ENCODE measurements at places on chromosomes 7 and 10.

DNA sequence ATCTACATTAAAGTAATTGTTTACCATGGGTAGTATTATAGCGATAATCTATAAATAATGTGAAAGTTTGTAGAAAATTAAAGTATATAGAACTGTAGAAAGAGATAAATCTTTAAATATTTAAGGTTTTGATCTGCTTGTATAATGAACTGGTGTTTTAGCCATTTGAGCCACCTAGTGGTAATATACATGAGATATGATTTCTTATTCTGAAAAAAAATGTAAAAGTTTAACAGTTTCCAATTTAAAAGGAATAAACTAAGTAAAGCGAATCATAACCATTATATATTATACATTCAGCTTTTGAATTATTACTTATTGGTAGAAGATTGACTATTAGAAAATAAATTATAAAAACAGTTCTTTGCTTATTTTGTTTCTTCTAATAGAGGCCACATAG, 91.2 kb downstream of the OTUD1 start:
- no peak for DNase-seq

DNA sequence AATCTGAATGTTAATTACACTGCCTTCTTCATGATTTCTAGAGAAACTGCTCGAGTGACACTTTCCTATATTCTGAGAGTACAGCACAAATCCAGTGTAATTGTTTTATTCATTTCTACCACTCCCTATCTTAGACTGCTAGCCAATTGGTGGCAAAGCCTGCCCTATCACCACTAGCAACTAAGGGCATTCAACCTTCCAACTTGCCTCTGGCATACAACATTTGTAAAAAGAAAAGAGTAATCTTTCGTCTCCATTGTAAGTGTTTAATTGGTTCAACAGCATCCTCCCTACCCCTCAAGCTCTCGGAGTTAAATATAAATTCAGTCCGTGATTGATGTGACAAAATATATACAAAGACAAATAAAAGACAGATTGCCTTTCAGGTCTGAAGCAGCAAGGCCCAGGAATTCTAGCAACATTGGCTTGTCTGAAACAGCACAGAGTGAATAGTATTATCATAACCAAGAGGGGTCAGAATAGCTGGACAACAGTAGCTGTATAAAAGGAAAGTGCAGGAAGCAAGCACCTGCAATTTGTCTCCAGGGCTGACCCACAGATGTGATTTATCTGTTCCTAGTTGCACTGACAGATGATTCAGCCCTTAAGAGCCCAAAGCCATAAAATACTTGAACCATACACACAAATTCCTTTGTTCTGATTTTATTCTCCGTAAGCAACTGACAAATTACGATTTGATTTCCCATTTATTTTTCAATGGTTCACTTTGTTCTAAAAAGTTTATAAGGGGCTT, 47.6 kb upstream of the ANKRD1 start:
- no peak for DNase-seq

- DNase-seq = no peak
Measured at GRCh38 chr7:140316165-140316661, 82.1 kb downstream of the SLC37A3 start.

GRCh38 chr7:66466081-66466600, 162.5 kb upstream of the KCTD7 start:
- no peak for DNase-seq

- DNase-seq = no peak
Measured at GRCh38 chr10:659688-660141, 29.8 kb downstream of the DIP2C start.

- no peak for DNase-seq
Measured at GRCh38 chr10:93994438-93994801, 689 bp downstream of the PLCE1 start.

DNA sequence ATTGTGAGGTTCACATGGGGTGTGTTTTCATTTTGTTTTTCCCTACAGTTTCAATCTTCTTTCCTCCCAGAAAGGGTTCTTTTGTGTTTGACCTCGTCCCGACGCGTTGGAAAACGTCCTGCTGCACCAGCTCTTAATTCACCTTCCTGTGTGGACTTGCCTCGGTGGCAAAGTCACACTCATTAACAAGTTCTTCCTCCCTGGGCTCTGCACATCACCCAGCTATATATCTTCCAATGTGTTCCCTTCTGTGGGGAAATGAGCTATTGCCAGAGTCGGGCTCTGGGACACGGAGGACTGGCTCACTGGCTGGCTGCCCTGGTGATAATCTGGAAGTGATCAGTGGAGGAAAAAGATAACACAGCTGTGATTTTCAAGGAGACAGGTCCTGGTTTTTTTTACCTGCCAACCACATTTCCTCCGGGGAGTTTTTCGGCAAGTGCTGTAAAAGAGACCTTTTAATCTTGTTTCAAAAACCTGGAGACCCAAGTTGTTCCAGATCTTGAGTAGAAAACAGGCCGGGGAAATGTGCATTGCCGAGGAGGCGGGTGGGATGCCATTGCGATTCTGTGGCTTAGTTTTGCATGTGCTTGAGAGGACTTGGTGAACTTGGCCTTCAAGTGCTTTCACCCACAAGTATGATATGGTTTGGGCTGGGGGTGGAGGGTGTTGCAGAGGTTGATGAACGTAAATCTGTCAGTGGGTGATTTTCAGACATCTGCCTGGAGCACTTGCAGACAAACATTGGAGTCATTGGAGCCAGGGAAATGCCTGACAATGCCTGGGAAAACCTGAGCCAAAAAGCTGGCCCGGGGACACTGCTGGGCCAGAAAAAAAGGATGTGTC, 96.5 kb upstream of the CREB5 start:
- no peak for DNase-seq

DNA sequence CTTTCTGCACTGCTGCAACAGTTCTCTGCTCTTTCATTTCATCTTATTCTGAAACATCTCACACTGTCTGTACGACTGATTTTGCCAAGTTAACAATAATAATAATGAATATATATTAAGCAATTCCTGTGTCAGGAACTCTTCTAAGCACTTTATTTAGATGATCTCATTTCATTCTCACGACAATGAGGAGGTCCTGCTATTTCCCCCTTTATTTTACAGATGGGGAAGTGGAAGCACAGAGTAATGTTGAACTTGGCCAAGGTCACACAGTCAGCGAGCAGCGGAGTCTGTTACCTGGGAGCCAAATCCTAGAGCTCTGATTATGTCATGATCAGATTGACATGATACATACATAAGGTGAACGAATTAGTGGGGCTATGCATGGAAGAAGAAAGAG, 5.8 kb downstream of the MRC1 start:
- DNase-seq = no peak

- DNase-seq = no peak
Measured at GRCh38 chr7:25759286-25759685, 392.7 kb upstream of the NFE2L3 start.

GRCh38 chr10:101219139-101219945, 9.9 kb downstream of the LBX1 start:
- DNase-seq = no peak

DNA sequence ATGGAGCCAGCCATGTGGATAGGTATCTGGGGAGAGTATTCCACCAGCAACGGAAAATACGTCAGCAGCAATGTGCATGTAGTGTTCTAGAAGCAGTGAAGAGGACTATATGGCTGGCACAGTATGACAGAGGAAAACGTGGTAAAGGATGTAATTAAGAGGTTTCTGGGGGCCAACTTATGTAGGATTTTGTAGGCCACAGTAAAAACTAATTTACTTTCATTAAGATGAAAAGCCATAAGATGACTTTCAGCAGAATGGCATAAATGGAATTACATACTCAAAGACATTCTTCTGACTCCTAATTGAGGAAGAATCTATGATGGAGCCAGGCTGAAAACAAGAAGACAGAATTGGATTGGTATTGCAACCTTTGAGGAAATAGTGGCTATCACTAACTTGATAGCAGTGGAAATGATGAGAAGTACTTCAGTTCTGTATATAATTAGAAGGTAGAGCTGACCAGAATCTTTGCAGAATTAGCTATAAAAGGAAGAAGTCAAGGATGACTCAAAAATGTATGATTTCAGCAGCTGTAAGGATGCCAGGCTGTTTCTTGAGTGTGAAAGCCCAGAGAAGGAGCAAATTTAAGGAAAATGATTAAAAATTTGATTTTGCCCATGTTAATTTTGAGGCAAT, 156.7 kb downstream of the MBL2 start:
- DNase-seq = no peak

DNA sequence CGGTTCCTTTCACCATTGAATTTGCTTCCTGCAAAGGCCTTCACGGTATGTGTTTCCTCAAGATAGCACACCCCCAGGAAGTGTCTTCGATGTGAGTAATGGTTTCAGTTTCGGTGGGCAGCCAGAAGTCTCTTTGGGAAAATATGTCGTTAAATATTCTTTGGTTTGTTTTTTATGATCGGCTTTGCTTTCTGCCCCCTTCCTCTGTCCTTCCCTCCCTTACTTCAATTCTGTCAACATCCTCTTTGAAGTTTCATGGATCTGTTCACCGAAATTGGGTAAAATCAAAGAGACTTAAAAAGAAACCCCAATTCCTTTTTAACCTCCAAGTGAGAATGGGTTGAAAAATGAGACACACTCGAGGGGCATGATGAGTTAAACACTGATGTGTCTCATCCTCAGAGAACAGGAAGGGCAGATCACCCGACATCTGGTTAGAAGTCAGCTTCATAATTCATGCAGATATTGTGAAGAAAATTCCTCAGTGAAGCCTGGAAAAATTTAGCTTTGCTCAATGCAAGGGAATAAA, 170.8 kb upstream of the HABP2 start:
- DNase-seq = peak; percentile 25

DNA sequence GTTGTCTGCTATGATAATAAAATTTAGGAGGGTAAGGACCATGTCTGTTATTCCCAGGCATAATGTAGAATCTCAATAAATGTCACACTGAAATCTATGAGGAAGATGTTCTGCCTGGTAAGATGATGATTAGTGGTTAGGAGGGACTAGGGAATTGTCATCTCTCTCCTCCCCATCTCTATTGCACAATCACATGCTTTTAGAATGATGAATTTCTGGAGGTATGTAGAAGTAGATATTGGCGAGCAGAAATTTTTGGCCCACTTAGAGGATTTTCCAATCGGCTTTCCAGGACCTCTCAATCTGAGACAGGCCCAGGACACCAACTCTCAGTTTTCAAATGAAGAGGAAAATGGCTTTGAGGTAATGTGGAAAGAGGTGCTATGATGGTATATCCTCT, 2.0 kb upstream of the PITX3 start:
- DNase-seq = no peak

DNA sequence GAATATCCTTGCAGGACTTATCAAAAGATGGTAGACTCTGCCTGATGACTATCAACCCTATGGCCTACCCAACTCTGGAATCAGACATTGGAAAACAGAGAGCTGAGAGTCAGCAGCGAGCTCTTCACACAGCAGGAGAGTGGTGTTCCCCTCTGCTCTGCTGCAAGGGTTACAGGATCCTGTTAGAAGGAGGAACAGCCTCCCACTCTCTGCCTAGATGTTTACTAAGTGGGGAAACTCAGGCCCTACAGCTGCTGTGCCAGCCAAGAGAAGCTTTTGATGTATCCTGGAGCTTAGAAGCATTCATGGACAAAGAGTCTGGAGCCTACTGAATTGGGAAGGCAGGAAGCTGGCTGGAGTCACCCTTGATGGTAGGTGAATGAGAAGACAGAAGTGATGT, 104.6 kb downstream of the ABLIM1 start:
- no peak for DNase-seq

DNA sequence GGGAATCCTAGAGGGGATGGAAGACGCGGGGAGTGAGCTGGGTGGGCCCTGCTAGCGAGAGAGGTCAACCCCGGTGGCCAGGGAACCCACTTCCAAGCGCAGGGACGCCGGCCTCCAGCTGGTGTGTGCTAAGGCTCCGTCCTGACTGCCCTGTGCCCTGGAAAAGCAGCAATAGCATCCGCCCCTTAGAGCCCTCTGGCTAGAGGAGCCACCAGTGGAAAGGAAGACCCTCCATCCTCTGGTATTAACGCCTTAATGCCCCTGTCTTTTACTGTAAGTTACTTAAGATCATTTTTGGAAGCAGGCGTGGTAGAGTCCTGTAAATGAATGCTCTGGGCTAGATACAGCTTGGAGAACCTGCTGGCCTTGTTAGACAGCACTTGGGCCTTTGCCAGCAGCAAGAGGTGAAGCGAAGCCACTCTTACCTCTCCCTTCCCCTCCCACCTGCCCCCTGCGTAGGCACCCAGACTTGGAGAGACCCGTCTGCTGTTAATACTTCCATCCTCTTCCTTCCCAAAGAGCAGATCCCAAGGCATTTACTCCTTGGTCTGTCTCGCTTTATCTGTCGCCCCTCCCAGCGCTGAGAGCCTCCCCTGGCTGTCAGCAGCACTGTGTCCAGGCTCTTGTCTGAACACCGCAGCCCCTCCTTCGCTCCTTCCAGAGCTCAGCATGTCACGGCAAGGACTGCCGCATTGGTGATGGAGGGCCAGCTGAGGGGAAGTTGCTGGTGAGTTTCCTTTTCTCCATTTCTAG, 4.6 kb downstream of the REPIN1 start:
- DNase-seq = no peak

GRCh38 chr10:60799971-60800650, 21.8 kb downstream of the CDK1 start:
- no peak for DNase-seq

DNA sequence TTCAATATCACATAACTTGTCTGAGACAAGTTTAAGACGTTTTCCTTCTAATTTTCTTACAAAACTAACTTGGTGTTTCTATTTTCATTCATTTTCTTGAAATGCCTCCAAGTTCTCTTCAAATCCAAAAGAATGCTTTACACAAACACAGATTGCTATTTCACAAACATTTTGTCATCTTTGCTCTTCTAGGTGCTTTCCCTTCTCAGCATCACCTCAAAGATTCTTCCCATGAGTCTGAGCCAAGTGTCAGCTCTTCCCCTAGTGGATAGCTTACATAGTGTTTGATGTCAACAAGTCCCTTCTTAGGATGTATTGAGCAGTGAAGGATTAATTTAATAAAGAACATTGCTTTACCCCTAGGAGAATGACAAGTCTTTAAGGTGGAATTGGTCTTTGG, 38.1 kb upstream of the SEMA3A start:
- DNase-seq = no peak

GRCh38 chr7:37416378-37417106, 32.1 kb downstream of the ELMO1 start:
- DNase-seq = no peak

- no peak for DNase-seq
Measured at GRCh38 chr7:4995429-4995969, 36.5 kb upstream of the MMD2 start.

- peak; percentile 61 for DNase-seq
Measured at GRCh38 chr10:112951359-112952281, 1.6 kb downstream of the TCF7L2 start.

GRCh38 chr7:1494447-1494846, 9.7 kb downstream of the INTS1 start:
- no peak for DNase-seq

GRCh38 chr10:76879116-76879913, 758.3 kb downstream of the KCNMA1 start:
- no peak for DNase-seq

DNA sequence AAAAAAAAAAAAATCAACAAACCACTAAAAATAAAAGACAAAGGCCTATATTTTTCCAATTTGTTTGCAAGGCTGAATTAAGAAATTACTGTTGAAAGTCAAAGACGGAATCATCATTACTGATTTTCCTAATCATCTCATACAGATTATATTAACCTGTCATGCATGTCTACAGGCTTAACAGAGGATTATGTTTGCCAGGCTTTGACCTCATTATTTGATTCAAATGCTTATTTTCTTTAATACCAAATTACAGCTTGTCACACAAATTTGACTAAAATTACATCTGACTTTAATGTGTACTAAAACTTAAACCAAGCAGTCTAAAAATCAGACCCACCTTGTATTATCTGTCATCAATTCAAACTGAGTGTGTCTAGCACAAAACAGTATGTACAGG, 21.2 kb downstream of the KIF5B start:
- DNase-seq = no peak
